ENCODE measurements at places on chromosomes 1 and 21.

GRCh38 chr1:22553991-22554522 lies 9.2 kb upstream of the EPHA8 start:
- no peak for DNase-seq

GRCh38 chr1:19262744-19263143 lies 11.1 kb downstream of the MRTO4 start:
- DNase-seq: no peak

DNA sequence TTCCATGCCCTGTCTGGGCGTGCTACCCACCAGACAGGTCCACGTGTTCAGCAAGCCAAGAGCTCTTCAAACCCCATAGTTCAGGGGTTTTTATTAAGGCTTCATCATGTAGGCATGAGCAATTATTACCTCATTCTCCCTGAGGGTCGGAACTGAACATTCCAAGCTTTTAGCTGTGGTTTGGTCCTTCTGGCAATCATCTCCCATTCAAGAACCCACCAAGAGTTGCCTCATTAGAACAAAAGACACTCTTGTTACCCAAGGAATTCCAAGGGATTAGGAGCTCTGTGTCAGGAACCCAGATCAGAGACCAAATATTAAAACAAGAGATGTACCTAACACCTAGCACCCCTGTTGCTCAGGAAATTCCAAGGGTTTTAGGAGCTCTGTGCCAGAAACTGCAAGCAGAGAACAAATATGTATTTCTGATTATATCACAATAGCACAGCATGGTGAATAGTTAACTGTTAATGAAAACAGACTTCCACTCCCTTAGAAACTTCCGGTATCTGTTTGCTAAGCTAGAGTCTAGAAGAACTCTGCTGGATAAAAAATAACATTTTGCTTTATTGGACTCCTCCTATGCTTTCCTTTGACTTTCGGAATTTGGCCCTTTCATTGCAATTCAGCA lies 201.2 kb upstream of the L1TD1 start:
- DNase-seq: no peak

DNA sequence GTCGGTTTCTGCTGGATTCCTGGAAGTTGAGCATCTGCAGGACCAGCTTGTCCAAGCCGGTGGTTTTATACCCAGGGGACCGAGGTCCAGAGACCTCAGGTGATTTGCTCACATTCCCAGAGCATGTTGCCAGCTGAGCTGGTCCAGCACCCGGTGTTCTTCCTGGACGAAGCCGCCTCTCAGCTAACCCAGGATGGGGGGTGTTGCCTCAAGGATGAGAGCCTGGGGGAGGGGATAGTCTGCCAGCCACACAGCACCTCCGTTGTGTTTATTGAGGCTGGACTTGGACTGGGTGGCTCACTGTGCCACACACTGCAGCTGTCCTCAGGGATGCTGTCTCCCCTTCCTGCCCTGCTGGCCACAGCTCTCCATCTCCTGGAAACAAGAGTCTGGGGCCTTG lies 1.5 kb downstream of the TMEM201 start:
- no peak for DNase-seq

DNA sequence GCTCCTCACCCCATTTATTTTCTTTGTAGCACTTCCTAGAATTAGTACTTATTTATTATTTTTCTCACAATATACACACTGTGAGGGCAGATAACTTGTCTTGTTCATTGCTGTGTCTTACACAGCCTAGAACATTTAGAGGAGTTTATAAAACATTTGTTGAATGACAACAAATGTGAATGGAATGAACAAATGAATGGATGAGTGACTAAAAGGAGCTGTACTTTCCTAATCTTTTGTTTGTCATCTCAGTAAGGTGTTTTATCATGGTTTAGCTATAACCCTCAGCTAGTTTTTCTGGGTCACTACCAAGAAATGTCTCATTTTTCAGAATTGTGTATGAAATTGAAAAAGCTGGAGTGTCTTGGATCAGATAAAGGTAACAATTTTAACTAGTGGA lies 239.3 kb upstream of the KCNK2 start:
- DNase-seq: no peak
